ENCODE measurements at places on chromosomes 2 and 18.
A peak's percentile ranks its signal among the peaks of the same experiment; 100 is the strongest.

DNA sequence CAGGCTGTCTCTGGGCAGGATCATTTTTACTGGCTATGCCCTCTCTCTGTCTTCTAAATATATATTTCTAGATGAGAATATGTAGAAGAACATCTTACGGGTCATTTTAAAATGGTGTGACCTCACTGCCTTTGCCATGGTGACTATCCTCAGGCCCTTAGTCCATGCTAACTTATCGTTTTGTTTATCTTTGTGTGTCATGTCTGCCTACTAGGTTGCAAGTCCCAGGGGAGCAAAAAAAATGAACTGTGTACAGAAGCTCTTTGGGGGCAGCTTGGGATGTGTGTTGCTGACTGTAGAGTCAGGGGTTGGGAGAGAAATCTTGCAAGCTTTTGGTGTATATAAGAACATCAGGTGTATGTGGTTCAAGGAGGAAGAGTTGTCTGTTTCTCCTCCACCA is 11.0 kb downstream of the CPSF3 start:
- DNase-seq = no peak

DNA sequence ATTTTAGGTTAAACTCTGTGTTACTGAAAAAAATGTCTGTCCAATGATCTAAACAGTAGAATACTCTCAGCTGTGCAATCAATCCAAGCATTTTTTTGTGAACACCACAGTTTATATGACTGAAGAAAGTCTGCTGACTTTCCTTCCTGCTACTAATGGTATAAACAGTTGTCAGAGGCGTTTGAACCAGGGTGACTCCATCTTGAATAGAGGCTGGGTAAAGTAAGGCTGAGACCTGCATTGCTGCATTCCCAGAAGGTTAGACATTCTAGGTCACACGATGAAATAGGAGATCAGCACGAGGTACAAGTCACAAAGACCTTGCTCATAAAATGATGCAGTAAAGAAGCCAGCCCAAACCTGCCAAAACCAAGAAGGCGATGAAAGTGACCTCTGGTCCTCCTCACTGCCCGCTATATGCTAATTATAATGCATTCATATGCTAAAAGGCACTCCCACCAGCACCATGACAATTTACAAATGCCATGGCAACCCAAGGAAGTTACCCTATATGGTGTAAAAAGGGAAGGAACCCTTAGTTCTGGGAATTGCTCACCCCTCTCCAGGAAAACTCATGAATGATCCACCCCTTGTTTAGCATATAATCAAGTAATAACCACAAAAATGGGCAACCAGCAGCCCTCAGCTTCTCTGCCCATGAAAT is 31.3 kb downstream of the POU3F3 start:
- no peak for DNase-seq

GRCh38 chr2:32743480-32744236 is 115.8 kb downstream of the TTC27 start:
- no peak for DNase-seq

- peak; percentile 90 for DNase-seq
Observed at GRCh38 chr2:10777842-10778723, 34.5 kb downstream of the PDIA6 start.

- no peak for DNase-seq
Observed at GRCh38 chr2:146295080-146295670, 1549.7 kb upstream of the ACVR2A start.

DNA sequence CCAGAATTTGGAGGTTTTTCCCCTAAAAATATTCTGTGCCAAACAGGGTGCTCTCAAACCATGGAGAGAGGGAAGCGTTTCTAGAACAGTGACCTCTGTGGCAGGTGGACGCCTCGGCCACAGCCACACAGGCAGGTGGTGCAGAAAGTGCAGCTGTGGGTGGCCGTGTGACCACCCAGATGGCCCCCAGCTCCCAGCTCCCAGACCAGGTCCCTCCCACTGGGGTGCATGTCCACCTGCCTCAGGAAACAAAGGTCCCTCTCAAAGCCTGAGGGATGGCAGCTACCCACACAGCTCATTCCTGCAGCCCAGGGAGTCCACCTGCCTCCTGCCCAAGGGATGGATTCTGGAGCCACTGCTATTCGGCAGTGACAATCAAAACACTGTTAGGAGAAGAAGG is 74.5 kb upstream of the PXDN start:
- DNase-seq = no peak

GRCh38 chr18:76565238-76566173 is 70.5 kb upstream of the ZNF516 start:
- peak; percentile 94 for DNase-seq

DNA sequence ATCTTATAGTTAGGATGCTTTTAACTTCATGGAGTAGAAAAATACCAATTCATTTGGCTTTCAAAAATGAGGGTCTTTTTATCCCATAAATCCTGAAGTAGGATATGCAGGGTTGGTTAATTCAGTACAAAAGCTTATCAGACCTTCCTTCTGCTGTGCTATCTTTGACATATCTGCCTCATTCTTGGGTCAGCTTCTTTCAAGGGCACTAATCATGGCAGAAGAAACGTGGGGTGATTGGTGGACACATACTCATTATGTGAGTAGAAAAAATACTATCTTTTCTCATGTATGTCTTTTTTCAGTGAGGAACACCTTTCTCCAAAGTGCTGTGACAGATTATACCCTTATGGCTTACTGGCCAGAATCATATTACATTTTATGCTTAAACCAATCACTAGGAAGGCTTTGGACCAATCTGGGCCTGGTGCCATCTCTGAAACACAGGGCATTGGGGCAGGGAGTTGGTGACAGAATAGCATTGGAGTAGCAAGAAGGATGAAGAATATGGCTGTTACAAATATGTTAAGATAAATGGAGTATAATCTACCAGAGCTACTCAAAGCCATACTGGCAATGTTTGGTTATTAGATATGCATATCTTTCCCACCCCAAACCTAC is 10.1 kb downstream of the UGP2 start:
- DNase-seq = no peak

DNA sequence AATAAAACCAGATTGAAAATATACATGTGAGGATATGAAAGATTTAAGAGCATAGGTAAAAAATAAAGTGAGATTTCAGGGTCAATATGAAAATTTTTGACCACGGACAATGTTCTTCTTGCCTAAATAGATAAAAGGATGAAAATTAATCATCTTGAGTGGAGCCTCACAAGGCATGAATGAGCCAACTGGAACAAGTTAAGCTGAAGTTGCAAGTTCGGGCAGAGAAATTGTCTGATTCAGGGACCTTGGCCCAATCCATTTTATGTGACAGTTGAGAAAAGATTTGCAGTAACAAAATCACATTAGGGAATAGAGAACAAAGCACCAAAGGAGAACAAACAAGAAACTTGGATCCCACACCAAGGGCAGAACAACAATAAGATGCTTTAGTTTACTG is 305.3 kb downstream of the TMX3 start:
- no peak for DNase-seq

- no peak for DNase-seq
Observed at GRCh38 chr2:19068206-19068605, 290.2 kb downstream of the OSR1 start.

DNA sequence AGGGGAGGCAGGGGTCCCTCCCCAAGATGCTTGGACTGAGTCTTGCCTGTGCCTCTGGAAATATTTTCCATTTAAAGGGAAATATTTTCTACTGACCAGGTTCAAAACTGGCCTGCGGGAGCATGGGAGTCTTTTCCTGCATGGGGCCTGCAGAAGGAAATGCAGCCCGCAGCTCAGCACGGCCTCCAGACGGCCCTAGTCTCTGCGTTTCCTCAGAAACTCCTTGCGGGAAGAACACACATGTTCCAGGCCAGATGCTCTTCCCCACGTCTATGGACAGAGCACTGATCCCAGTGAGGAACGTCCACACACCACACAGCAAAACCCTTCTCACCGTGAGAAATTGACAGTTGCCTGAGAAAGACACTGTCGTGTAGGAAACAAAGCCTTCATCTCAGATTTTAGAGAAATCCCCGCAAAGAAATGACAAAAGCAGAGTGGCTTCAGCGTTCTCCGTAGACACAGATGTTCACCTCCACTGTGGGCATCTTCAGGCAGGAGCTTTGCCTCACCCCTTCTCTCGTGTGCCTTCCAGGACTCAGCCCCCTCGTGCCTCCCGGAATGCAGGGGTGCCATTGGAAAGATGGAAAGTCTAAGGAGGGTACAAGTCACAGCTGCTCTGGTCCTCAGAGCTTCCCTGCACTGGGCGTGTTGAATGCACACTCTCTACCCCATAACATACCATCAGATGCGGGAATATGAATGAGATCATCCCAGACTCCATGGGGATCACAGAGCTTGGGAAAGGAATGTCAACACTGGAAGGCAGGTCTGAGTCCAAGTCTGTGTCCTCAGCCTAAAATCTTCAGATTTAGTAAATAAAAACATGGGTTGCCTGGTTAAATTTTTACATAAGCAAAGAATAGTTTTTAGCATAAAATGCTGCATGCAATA is 438.7 kb upstream of the SALL3 start:
- DNase-seq = no peak
